Activated naive CD8-positive, alpha-beta T cell treated with anti-CD3 and anti-CD28 coated beads for 36 hours (primary cell): ENCODE measurements at places on chromosomes 1 and 21. TPM values are rescaled to one million over a fixed set of nuclear protein-coding genes. Genes with fewer than 3 reads are reported as not detected.

DNA sequence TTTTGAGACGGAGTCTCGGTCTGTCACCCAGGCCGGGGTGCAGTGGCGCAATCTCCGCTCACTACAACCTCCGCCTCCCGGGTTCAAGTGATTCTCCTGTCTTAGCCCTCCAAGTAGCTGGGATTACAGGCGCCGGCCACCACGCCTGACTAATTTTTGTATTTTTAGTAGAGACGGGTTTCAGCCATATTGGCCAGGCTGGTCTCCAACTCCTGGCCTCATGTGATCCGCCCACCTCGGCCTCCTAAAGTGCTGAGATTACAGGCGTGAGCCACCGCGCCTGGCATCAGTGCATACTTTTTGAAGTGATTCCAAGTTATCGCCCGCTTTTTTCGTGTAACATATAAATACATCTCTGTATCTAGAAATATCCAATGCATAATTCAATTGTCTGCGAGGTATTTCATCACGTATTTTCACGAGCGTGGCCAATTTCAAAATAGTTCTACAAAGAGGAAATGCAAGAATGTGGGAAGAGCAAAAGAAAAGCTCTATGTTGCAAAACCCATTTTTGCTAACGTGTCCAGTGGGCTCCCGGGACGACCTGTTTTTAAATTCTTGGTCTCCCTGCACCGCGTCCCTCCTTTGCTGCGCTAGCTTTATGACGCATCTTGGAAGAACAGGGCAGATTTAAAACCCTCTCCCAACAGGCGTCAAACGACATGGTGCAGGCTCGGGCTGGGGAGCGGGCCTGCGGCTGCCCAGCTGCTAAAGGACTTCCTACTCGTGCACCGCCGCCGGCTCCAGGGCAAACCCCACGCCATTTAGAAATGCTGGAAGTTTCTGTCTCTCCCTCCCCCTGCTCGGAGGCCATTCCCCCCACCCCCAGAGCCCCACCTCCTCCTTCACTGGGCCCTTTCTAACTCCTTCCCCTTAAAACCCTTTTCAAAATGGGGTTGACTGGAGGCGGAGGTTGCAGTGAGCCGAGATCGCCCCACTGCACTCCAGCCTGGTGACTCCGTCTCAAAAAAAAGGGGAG, 923 bp upstream of the IFNGR2 start:
- peak overlapping the region; percentile 73 for H3K27ac ChIP-seq
- peak overlapping the region; percentile 67 for H3K4me3 ChIP-seq
- DNase-seq, result no peak

- no peak for DNase-seq
- no peak overlapping the region for H3K27ac ChIP-seq
- no peak overlapping the region for H3K4me3 ChIP-seq
- H3K4me1 ChIP-seq, result peaks cover 3% of the 10 kb centered on the region
- H3K27me3 ChIP-seq, result no peaks in the 10 kb centered on the region
- no peaks in the 10 kb centered on the region for H3K36me3 ChIP-seq
These were observed 86.8 kb downstream of the C21orf91 start for GRCh38 chr21:17732306-17732705.

DNA sequence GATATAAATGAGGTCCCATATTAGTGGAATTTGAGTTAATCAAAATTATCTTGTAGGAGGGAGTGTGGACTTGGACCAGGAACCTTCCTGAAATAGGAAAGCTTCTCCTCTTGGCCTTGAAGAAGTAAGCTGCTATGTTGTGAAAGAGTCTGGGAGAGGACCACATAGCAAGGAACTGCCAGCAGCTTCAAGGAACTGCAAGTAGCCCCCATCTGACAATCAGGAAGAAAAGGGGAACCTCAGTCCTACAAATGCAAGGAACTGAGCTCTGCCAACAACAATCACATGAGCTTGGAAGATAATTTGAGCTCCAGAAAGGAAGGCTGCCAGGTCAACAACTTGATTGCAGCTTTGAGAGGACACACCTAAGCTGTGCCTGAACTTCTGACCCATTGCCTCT, 8.2 kb upstream of the PRMT6 start:
- no peak for DNase-seq
- no peaks in the 10 kb centered on the region for H3K4me1 ChIP-seq
- H3K27me3 ChIP-seq, result peaks cover 14% of the 10 kb centered on the region
- H3K27ac ChIP-seq, result no peak overlapping the region
- no peak overlapping the region for H3K4me3 ChIP-seq

DNA sequence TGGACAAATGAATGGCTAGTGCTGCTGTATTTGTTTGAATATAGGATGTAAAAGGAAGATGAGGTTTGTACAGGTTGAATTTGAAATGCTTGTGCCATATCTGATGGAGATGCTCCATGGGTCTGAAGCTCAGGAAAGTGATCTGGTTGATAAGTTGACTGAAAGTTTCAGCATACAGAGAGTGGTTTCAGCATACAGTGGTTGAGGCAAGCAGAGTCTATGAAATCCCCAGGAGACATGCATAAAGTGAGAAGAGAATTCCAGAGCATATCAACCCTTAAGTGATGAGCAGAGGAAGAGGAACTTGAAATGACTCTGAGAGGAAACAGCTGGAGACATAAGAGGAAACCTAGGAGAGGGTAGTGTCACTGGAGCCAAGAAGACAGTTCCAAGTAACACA, 21.7 kb downstream of the TCHHL1 start:
- H3K4me1 ChIP-seq, result no peaks in the 10 kb centered on the region
- DNase-seq, result no peak
- no peaks in the 10 kb centered on the region for H3K36me3 ChIP-seq
- peaks cover 35% of the 10 kb centered on the region for H3K27me3 ChIP-seq

GRCh38 chr1:147434921-147435320, 106.4 kb upstream of the BCL9 start:
- no peaks in the 10 kb centered on the region for H3K4me1 ChIP-seq
- DNase-seq, result no peak
- no peaks in the 10 kb centered on the region for H3K36me3 ChIP-seq
- no peak overlapping the region for H3K4me3 ChIP-seq
- H3K27ac ChIP-seq, result no peak overlapping the region
- H3K27me3 ChIP-seq, result peaks cover 9% of the 10 kb centered on the region

DNA sequence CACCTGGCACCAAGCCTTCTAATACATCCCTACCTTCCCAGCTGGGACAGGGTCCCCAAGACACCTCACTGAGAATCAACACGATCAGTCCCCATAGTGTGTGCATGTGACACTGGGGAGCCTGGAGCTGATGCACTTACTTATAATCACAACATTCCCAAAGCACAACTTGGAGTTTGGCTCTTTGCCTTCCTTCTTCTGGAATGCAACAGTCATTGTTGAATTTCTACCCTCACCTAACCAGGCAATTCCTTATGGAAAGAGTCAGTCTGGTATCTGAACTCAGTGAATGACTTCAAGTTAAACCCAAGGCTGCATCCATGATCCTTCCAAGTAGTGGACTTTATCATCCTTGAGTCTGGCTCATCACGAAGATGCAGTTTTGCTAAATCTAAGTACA, 86.1 kb downstream of the DSCAM start:
- peaks cover 12% of the 10 kb centered on the region for H3K27me3 ChIP-seq
- no peaks in the 10 kb centered on the region for H3K36me3 ChIP-seq
- H3K4me3 ChIP-seq, result no peak overlapping the region
- H3K27ac ChIP-seq, result no peak overlapping the region
- no peak for DNase-seq

GRCh38 chr1:11924334-11925195, 1.7 kb downstream of the KIAA2013 start:
- H3K27ac ChIP-seq, result peak overlapping the region; percentile 82
- no peaks in the 10 kb centered on the region for H3K27me3 ChIP-seq
- peak; percentile 28 for DNase-seq
- H3K4me1 ChIP-seq, result peaks cover 32% of the 10 kb centered on the region

- H3K4me3 ChIP-seq, result no peak overlapping the region
- no peak overlapping the region for H3K27ac ChIP-seq
- peaks cover 19% of the 10 kb centered on the region for H3K27me3 ChIP-seq
- no peaks in the 10 kb centered on the region for H3K4me1 ChIP-seq
These were observed 50.3 kb downstream of the CAPN9 start for GRCh38 chr1:230797376-230797920.

DNA sequence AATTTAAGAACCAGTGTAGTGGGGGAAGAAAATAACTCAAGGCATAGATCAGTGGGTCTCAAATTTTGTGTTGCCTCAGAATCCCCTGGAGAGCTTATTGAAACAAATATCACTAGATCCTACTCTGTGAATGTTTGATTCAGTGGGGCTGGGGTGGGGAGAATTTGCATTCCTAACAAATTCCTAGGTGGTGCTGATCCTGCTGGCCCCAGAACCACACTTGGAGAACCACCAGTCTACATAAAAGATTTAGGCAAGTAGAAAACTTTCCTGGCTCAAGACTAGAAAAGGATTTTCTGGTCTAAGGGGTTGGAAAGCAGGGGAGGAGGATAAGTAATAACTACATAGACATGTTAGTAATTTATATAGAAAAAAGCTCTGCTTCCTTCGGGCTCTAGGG, 34.1 kb upstream of the C1orf21 start:
- peaks cover 14% of the 10 kb centered on the region for H3K27me3 ChIP-seq
- DNase-seq, result no peak
- H3K27ac ChIP-seq, result no peak overlapping the region
- no peak overlapping the region for H3K4me3 ChIP-seq
- H3K4me1 ChIP-seq, result no peaks in the 10 kb centered on the region

Gene TSPEAR
- total RNA-seq, result not detected
